ENCODE measurements at places on chromosomes 13 and 19.

DNA sequence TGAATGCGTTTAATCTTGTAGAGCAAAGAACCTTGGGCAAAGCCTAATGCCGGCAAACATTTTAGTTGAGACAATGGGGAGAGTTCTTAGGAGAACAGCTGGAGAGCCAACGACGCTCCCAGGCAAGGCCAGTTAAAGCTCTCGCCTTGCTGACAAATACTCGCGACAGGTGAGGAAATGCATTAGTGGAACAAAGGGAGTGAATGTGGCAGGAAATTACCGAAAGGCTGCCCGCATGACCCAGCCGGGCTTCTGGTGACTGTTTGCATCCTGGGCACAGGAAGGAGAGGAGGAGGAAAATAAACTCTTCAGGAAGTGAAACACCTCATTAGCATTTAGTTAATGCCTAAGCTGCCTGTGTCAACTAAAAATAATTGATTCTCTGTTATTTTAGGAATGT lies 74.6 kb downstream of the SHISA2 start:
- DNase-seq, result peak; percentile 40

DNA sequence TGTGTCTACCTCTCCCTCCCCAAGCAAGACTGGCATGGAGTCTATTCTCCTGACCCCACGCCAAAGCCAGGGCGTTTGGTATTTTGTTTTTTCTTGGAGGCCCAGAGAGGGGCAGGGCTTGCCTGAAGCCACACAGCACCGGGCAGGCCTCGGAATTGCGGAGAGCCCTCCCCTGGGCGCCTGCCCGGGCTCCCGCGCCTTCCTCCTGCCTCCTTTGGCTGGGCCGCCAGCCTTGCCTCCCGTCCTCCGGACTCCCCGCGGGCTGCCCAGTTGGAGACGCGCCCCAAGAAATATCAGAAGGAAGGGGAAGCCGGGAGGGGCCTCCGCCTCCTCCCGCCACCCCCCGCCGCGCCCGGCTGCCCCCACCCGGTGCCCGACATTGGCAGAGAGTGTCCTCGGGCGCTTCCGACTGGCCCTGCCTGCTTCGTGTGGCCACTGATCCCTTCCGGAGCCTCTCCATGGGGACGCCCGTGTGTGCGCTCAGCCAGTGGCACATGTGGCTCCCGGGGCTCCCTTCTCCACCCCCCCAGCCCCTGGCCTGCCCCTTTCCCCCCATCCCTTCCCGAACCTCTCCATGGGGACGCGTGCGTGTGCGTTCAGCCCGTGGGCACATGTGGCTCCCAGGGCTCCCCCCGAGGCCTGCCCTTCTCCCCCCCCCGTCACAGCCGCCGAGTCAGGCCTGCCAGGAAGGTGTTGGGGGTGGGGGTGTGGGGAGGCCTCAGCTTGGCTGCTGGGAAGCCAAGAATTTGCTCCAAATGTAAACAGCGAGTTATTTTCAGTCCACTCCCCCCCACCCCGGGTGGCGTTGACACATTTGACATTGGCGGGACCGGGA lies 37.3 kb downstream of the NFIC start:
- peak; percentile 20 for DNase-seq

DNA sequence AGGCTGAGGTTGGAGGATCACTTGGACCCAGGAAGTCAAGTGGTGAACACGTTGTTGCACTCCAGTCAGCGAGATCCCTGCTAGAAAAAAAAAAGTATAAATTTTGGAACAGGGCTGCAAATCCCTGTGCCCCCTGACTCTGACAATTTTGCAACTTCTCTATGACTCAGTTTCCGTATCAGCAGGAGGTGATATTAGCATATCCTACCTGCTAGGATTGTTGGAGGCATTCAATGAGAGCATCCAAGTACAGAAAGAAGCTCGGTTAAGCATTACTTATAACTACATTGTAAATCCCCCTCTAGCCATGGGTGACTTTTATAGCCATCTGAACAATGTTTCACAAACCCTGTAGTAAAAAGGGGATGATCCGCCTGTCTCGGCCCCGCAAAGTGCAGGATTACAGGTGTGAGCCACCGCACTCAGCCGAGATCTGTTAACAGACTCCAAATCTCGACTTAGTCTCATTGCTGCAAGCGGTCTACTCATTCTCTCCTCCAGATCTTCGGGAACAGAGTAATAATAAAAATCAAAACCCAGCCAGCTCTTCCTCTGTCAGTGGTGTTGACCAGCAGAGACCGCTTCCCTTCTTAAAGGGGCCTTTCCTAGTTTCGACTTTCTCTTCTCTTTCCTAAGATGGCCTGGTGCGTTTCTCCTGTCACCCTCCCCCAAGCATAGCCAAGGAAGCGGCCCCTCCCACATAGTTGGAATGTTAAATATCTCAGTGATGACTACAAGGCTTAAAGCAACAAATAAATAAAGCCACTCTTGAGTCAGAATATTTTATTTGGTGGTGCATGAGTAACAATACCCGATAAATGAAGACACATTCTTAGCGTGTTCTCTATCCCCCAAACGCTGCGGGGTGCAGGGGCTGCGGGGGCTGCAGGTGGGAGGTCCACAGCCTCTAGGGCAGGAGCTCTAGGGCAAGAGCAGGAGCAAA lies 10.3 kb upstream of the BICRA start:
- DNase-seq, result peak; percentile 22

- DNase-seq, result no peak
These were observed 12.3 kb downstream of the ZNF507 start for GRCh38 chr19:32357720-32358119.

GRCh38 chr13:24995225-24995804 lies 100.6 kb upstream of the PABPC3 start:
- DNase-seq, result peak; percentile 61

GRCh38 chr19:3966051-3967017 lies 4.6 kb downstream of the DAPK3 start:
- no peak for DNase-seq

- peak; percentile 38 for DNase-seq
These were observed 57.9 kb downstream of the RXFP2 start for GRCh38 chr13:31797154-31797775.

GRCh38 chr13:109272595-109273325 lies 513.6 kb downstream of the IRS2 start:
- no peak for DNase-seq

- no peak for DNase-seq
These were observed 19.9 kb downstream of the KDM4B start for GRCh38 chr19:4988770-4989251.

DNA sequence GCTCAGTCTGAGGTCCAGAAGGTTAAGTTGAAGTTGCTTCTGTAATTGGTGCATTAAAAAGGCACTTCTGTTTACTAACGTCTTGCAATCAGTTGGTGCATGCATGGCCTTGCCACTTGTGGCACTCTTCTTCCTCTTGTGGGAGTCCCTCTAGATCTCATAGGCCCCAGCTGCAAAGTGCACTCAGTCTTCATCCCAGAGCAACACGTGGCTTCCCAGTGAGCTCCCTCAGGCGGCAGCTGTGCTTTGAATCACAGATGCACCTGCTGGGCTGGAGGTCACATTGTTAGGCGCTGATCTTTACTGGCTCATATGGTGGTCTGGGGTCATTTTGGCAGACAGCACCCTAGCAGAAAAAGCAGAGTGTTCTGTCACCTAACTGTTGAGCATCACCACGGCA lies 215.7 kb downstream of the ZNF536 start:
- no peak for DNase-seq

DNA sequence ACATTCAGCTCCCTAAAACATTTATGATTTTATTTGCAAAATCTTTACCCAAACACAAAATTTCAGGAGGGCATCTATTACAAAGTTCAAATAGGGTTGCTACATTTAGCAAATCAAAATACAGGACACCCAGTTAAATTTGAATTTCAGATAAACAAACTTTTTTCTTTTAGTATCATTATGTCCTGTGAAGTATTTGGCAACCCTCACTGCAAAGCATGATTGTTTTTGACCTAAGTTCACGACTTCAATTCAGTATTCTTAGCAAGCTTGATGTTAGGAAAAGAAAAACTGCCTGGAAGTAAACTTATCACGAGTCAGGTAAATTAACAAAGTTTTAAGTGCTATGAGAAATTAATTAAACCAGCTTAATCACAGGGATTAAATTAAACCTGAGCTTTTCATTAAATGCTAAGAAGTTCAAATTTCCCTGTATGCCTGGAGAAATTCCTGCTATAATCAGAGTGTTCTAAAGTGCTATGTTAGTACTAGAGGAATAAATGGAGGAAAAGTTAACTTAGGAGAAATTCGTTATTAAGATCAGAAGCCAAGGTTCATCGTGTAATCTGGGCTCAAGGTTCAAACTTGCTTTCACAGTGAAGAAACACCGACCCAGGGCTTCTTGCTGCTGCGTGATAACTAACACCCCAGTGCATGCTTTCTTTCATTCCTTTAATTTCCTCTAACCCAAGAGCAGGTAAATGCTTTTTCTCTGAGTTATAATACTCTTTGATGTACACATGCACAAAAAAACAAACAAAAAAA lies 298.1 kb downstream of the FOXO1 start:
- no peak for DNase-seq

DNA sequence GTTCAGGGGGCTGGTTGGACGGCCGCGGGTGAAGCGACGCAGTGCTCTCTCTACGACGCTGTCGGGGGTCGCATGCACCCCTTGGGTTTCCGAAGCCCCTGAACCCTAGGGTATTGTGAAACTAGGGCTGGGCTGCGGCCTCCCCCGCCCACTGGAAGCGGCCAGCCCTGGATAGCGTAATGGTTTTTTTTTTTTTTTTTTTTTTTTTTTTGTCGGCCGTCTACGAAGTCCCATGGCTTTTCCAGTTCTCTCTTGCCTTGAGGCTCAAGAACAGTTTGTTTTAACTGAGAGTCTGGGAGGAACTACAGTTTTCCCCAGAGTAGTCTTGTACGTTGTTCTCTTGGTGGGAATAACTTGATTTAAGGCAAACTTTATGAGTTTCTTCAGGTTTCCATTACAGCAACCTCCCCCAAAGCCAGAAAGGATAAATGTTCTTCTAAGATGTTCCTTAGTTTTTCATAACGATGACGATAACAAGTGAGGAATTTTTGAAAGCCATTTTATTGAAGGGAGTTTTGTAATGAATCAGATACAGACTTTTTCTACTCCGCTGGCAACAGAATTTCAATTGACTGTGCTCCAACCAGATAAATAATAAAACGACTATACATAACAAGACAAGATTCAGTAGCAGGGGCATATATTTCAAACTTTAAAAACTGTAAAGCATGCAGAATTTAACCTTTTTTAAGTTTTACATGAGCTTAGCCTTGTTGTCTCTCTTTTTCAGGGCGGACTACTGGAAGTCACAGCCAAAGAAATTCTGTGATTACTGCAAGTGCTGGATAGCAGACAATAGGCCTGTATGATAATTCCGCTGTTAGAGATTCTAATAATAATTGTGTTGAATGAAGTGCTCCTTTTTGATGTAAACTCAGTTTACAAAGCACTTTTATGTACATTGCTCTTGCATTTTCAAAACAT lies 867 bp downstream of the WBP4 start:
- no peak for DNase-seq

GRCh38 chr13:75399168-75399878 lies 82.6 kb downstream of the TBC1D4 start:
- no peak for DNase-seq

DNA sequence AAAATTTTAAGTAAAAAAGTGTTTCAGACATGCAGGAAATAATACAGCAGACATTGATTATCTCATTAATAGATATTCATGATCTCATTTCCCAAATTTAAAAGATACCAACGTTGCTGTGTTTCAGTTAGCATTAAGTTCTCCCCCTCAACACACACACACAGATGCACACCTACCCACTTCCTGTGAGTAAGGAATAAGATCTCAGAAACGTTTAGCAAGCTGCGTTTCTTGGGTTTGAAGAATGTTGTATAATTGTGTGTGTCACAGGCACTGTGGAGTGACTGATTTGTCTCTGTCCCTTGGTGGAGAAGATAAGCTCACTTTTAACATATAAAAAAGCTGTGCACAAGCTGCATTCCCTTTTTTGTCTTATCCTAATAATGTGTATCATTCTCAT lies 196.8 kb downstream of the PDS5B start:
- no peak for DNase-seq

GRCh38 chr19:54373781-54374631 lies 9.3 kb upstream of the LAIR1 start:
- no peak for DNase-seq

- no peak for DNase-seq
These were observed 65.6 kb upstream of the TDRD3 start for GRCh38 chr13:60331249-60332012.

GRCh38 chr13:23399347-23399746 lies 34.2 kb downstream of the SACS start:
- no peak for DNase-seq

DNA sequence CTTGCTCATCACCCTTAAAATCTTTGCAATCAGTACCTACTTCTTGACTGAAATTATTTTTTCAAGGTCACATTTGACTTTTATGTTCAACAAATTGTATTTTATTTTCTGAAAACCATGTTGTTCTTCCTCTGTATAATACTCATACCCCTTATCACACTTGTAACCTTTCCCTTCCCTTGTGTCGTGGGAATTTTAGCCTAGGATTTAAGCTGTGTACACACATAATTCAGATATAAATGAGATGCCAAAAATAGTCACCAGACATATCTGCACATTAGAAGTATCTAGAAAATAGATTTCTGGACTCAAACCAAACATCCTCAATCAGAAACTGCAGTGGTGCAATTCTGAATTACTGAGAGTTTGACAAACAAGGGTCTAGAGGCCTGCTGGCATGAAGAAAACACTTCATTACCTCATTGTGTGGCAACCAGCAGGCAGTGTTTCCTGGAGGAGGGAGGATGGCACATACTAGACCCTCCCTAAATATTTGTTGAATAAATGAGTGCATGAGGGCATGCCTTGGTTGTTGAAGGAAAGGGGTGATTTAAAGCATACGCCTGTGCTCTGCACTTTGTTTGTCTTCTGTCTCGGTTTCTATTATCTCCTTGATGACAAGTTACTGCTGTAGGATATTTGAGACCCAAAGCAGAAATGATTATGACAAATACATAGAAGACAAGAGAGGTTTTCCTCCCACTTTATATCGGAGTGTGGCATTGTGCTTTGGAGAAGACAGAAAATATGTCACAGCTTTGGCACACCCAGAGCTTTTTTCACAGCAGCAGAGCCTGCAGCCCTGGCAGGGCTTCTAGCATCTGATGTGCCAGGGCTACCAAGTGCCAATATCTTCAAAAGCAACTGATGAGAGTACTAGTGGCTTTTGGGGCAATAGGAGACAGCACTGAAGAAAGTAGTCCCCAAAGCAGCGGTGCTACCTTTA lies 881.1 kb downstream of the PCDH9 start:
- DNase-seq, result no peak

DNA sequence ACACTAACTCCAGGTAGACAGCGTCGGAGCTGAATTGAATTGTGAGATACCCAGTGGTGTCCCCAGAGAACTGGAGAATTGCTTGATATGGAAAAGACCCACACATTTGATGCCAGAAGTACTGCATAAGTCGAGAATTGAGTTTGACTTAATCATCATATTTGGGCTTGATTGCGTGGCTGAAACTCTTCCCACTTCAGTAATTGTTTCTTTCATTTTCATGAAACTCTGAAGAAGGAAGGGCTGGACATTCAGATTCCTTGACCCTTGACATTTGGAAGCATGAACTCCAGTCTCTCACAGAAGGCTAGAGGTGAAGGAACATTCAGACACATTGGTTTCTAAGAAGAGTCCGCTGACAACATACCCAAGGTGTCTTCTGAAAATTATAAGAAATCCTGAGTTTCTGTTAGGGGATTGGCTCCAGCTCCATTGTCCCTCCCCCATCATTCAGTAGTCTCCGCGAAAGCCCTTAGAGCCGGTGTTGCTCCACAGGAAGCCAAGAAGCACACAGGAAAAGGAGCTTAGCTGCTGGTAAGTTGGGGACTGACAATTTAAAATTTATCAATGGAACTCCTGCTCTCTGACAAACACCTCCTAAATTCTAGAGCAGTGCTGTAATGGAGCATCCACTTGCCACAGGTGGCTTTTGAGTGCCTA lies at the start of gene FPR2:
Gene FPR2, plus strand, starts transcription at position 484 of the 660 bp plus-strand sequence. CDS start 7,479 bp downstream, outside the sequence.
- DNase-seq, result no peak
